ENCODE measurements at places on chromosomes 7 and 10.

DNA sequence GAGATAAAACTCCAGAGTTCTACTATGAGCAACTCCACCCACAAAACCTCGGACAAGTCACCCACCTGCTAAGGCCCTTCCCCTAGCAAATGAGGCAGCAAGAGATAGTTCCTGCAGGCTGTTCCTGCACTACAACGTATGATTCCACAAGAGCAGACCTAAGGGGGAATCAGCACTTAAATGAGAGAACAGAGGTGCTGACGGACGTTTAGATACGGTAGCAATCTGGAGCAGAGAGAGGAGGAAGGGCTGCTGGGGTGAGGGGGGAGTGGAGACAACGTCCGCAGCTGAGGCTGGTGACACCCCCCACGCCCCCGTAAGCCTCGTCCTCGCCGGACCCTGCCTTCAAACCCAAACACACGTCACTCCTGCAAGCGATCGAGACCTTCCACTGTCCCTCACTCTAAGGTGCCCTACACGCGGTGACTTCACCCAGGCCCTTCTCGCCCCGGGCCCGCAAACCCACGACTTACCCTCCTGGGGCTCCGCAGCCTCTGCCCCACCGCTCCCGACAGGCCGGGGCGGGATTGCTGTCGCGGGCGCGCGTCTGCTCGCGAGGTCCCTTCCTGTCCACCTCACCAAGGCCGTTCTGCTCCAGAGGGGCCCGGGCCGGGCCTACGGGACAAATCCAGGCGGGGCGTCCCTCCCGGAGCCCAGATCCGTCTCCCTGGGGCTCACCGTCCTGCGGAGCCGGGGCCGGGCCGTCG, 635 bp downstream of the ZNF12 start:
- peak; percentile 47 for DNase-seq

- no peak for DNase-seq
Observed at GRCh38 chr7:65438598-65438997, 64.9 kb downstream of the ZNF92 start.

- DNase-seq = no peak
Observed at GRCh38 chr7:79199961-79200360, 253.5 kb downstream of the MAGI2 start.

DNA sequence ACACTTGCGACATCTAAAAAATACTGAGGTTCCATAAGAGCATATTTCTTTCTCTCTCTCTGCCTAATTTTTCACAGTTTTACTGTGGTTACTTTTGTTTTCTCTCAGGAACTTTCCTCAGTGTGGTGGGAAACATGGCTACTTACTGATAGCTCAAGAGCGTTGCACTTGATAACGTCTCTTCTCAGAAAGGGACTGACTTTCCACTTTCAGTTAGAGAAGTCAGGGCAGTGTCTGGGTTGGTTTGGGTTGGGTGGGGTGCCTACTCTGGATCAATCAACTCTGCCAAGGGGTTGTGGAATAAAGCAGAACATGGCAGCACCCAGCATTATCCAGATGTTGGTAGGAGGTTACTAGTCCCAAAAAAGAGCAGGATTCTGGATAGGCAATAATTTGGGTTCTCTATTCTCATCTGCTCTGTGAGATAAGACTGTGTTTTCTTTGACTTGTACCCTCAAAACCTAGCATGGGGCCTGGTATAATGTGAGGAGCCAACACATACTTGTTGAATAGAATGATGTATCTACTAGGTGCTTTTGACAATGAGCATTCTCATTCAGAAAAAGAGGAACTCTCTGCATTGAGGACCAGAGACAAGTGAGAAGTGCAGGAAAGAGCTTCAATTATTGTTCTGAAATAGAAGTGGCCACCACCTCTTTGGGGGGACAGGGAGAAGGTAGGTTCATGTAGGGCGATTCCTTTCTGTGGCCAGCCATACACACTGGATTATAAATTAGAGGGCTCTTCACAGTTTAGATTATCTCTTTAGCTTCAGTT, 315.7 kb downstream of the REEP3 start:
- DNase-seq = no peak

DNA sequence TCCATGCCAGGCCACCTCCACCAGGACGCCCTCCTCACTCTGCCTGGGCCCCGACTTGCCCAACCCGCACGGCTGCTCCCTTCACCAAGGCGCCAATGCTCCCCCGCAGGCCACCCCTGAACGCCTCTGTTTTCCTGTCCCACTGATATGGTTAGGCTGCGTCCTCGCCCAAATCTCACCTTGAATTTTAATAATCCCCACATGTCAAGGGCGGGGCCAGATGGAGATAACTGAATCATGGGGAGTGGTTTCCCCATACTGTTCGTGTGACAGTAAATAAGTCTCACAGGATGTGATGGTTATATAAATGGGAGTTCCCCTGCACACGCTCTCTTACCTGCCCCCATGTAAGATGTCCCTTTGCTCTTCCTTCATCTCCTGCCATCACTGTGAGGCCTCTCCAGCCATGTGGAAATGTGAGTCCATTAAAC, 29.8 kb downstream of the RSU1 start:
- DNase-seq = peak; percentile 77

GRCh38 chr7:158828133-158829020, 932 bp downstream of the ESYT2 start:
- DNase-seq = peak; percentile 47

DNA sequence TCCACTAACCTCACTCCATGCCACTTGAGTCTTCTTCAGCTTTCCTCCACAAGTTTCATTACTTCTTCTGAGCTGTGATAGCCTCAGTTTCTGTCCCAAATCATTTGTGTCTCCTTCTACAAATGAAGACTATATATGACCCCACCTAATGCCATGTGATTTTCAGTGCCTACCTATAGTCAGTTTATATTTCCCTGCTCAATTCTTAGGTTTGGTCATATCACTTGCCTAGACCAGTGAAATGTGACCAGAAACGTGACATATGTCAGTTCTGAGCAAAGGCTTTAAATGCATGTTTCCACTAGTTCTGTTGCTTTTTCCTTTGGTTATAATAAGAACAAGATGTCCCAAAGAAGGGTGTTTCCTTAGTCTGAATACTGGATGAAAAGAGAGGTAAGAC, 24.6 kb upstream of the REEP3 start:
- no peak for DNase-seq

- no peak for DNase-seq
Observed at GRCh38 chr10:86759073-86759672, 2.8 kb downstream of the BMPR1A start.

DNA sequence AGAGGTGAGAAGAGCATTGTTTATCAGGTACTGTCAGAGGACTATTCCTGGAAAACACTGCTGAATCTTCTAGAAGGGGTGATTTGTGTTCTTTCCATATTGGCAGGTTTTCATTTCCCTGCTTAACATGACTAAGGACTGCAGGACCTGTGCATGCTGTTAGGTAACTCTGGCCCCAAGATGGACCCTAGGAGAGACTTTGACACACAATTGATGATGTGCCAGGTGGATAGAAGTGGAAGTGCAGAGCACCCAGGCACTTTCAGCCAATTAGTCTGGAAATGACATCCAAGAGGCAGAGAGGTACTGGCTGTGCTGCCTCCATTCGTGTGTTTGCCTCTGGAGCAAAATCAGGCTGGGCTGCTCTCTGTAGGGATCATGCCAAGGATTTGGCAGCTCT, 496.3 kb upstream of the GALNT17 start:
- no peak for DNase-seq

DNA sequence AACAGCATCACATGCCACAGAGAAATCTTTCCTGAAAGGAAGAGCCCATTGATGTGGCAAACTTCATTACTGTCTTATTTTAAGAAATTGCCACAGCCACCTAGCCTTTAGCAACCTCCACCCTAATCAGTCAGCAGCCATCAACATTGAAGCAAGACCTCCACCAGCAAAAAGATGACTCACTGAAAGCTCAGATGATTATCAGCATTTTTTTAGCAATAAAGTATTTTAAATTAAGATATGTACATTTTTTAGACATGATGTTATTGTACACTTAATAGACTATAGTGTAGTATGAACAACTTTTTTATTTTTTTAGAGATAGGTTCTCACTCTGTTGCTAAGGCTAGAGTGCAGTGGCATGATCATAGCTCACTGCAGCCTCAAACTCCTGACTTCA, 14.8 kb downstream of the STEAP1B start:
- no peak for DNase-seq

DNA sequence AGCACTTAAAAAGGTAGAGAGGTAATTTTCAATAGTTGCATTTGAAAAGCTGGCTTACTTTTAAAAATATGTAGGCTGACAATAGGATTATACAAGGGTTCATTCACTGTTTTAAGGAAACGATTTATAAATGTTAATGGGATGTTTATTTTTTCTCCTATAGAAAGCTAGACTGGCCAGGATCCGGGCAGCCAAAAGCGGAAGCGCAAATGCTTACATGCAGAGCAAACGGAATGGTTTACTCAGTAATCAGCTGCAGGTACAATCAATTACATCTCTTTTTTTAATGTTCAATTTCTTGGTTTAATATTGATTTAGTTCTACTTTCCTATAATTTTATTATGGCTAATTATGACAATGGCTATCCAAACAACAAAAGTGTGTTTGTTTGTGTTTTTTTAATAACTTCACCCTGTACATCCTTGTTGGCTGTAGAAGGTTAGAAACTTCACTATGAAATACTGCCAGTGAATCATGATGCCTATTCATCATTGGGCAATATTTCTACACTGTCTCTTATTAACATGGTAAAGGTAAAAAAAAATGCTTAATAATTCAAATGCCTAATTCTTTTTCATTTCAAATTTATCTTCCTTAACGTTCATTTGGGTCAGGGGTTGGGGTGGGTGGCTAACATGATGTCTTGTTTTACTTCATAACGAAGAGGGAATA, 116.4 kb downstream of the TSPAN12 start:
- DNase-seq = no peak

DNA sequence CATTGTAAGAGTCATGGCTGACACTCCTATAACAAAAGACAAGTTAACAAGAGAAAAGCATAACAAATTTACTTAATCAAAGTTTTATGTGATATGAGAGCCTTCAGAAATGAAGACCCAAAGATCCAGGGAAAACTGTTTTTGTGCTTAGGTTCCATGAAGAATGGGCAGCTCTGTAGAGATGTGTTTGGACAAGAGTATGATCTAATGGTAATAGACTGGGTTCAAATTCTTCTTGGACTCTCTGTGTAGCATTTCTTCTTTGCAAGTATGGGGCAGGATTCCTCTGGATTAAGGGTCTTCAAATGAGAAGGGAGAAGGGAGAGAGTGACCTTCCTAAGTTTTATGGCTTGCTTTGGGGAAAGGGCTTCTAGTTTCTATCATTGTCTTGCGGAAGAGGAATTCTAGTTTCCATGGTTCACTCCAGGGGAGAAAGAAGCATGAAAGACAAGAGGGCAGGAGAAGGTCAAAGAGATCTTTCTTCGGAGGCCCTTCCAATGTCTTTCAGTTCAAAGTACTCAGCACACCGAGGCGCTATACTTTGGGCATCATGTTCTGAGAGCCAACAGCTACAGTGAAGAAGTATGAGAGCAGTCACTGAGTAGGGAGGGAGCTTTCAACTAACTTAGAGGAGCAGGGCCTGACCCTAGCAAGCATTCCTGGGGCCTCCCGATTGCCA, 15.4 kb downstream of the IFIT3 start:
- DNase-seq = no peak

- DNase-seq = no peak
Observed at GRCh38 chr7:79513261-79513660, 59.8 kb upstream of the MAGI2 start.

- no peak for DNase-seq
Observed at GRCh38 chr10:71274901-71275796, 43.9 kb upstream of the SLC29A3 start.

DNA sequence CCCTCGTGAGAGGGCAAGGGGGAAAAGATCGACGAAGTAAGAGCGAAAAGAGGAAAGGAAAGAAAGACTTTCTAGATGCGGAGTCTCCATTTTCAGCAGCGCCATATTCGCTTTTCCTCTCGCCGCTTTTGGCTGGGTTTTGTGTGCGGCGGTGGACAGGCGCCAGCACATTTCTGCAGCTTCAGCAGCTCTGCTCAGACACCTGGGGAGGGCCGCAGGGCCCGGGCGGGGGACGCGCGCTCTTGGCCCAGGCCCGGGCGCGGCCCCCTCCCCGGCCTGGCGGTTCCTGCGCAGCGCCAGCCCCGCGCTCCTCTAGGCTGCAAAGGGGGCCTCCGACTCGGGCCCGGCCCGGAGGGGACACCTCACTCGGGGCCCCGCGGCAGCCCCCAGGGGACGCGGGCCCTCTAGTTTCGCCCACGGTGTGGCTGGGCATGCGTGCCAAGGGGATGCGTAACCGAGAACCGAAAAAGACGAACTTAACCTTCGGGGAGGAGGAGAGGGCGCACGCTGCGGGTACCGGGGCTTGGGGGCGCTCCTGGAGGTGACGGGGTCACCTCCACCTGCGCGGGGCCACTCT, 34.5 kb upstream of the EBLN1 start:
- peak; percentile 78 for DNase-seq

DNA sequence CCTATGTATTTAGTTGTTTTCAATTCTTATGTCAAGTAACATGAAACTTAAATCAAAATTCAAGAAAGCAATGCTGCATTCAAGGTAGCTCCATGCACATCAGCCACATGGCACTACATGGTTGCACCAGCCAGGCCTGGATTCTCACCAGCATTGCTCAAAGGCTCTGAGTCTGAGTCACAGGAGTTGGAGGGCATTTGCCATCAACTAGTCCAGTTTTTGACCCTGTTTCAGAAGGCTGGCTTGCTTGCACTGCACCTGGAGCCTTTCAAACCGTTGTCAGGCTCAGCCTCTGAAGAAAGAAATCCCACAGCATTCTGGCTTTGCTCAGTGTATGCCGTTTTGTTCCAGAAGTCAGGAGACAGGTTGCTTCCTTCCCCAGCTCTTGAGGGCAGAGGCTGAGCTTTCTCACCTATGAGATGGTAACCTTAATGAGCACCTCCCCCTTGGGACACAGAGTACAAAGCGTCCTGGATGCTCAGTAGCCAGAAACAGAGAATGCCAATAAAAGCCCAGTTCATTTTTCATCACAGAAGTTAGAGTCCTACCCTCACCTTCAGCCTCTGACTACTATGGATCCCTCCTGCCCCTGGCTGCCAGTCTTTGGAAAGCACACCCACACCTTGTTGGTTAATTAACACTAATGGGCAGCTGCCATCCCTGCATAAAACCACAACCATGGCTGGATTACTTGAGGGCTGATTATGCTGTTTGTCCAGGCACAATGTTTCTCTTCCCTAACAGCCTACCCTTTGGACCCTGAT, 288.4 kb upstream of the LRRTM3 start:
- DNase-seq = no peak

DNA sequence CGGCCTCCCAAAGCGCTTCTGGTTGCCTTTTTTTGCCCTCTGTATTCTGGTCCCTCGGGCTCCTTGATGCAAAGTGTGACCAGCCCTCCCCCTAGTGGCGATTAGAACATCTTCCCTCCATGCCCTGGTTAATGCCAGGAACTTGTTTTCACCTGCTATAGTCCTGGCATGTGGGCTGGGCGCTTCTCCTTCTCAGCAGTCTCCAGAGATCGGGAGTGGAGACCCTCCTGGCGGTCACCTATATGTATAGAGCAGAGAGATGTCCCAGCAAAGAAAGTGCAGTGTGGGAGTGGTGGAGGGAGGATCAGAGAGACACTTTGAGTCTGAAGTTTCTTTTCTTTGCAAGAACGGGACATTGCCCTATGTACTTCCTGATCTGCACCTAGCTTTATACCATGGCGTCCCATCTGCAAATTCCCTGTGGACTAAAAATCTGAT, 264.1 kb downstream of the OTUD1 start:
- peak; percentile 75 for DNase-seq

Data from activated CD4-positive, alpha-beta T cell treated with anti-CD3 and anti-CD28 coated beads for 36 hours (primary cell).